CD4-positive, alpha-beta T cell treated with Interleukin-12 subunit alpha and Interleukin-12 subunit beta, for 1 hour (primary cell): ENCODE measurements at places on chromosomes 3 and 15.

- DNase-seq: peak; percentile 91
Observed at GRCh38 chr3:141370065-141370533, 1.8 kb downstream of the ZBTB38 start.

DNA sequence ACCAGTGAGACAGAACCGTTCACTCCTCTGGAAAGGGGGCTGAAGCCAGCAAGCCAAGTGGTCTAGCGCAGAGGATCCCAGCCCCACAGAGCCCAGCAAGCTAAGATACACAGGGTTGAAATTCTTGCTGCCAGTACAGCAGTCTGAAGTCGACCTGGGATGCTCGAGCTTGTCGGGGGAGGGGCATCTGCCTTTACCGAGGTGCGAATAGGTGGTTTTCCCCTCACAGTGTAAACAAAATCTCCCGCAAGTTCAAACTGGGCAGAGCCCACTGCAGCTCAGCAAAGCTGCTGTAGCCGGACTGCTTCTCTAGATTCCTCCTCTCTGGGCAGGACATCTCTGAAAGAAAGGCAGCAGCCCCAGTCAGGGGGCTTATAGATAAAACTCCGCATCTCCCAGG, 11.4 kb downstream of the CEP97 start:
- no peak for DNase-seq

GRCh38 chr3:64093825-64094712, 70.8 kb upstream of the PSMD6 start:
- DNase-seq: no peak

- DNase-seq: no peak
Observed at GRCh38 chr3:126488886-126489569, 13.3 kb upstream of the ZXDC start.

DNA sequence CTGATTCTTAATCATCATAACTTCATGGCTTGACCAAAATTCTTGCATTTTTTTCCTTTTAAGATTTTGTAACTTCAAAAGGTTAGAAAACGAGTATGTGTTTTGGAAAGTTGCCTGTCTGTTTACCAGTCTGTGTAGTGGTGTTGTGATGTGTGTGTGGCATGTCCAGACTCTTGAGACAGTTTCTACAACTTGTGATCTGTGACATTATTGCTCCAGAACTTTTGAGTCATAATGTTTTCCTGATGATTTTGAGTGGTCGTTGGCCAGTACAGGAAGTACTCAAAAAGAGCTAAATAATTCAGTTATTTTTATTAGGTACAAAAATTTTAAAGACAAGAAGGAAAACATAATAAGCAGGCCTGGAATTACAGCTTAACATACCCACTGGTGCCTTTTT, 229.0 kb upstream of the C2CD4B start:
- no peak for DNase-seq
